ENCODE measurements at places on chromosomes 7 and 10.

- DNase-seq, result no peak
Observed at GRCh38 chr10:117334926-117335325, 40.3 kb downstream of the PDZD8 start.

- DNase-seq, result no peak
Observed at GRCh38 chr7:6547400-6547799, 3.9 kb downstream of the GRID2IP start.

- no peak for DNase-seq
Observed at GRCh38 chr10:86483664-86484063, 37.9 kb downstream of the WAPL start.

- no peak for DNase-seq
Observed at GRCh38 chr7:137801003-137801402, 45.8 kb downstream of the DGKI start.
